ENCODE measurements at places on chromosomes 1 and 21.

- no peak for DNase-seq
Observed at GRCh38 chr1:119093721-119094120, 46.7 kb downstream of the WARS2 start.

DNA sequence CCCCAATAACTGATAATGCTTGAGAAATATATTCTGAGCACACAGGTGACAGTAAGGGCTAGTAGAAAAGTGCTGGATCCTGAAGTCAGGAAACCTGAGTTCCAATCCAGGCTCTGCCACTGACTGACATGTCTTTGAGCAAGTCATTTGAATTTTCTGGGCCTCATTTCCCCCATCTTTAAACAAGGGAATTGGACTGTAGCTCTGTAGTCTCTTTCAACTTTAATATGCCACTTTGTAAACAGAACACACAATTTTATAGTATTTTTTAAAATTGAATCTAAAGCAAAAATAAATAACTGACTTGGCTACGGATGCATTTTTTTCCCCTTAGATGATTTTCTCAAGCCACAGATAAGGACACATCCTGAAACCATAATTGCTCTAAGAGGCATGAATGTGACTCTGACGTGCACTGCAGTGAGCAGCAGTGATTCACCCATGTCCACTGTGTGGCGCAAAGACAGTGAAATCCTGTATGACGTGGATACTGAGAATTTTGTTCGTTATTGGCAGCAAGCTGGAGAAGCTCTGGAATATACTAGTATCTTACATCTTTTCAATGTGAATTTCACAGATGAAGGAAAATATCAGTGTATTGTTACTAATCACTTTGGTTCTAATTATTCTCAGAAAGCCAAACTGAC, 37.0 kb downstream of the LRIG2 start:
- DNase-seq, result no peak

- no peak for DNase-seq
Observed at GRCh38 chr1:46221749-46222148, 18.6 kb downstream of the LURAP1 start.

DNA sequence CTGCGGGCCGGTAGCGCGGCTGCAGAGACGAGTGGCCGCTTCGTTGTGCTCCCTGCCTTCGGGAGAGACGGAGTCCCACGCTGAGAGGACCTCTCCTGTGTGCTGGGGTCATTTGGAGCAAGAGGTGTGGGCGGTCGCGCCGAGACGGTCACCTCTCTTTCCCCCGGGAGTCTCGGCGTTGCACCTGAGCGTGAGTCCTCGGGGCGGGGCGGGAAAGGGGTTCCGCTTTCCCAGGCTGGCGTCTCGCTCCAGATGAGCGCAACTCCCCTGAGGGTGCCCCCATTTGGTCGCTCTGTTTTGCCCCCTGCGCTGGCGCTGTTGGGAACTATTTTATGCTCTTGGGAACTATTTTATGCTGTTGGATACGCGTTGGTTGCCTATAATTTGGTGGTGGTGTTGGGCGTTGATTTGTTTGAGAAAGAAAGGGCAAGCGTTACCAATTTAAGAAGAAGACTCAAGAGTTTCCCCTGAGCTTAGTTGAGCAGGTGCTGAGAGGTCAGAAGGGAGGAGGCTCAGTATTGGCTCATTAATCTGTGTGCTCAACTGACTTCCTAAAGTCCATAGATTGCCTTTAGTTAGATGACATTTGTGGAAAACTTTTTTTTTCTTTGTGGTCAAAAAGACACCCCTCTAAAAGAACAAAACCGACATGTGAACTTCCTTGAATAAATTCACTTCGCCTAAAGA, 683 bp downstream of the LRRC8B start:
- peak; percentile 39 for DNase-seq

DNA sequence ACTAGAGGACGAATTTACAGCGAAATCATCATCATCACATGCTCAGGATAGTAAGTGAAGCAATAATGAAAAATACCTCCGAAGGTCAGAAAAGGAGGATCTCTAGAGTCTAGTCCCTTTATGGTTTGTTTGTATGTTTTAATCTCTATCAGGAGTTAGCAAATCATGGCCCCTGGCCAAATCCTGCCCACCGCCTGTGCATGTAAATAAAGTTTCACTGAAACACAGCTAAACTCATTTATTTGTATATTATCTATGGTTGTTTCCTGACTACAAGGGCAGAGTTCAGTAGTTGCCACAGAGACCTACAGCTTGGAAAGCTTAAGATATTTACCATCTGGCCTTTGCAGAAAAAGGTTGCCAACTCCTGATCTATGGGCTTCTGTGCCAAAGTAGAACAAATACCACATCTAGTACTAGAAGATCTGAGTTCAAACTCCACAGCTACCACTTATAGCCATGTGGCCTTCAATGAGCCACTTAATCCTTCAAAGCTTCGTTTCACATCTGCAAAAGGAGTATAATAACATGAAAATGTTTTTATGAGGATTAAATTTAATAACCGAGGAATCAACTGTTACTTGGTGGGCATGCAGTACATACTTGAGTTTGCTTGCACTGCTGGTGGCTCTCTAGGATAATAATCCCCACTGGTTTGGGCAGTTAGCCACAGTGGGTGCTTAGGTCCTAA, 94.0 kb upstream of the KIF26B start:
- DNase-seq, result peak; percentile 55

GRCh38 chr21:46625759-46626158, 9.7 kb upstream of the PRMT2 start:
- no peak for DNase-seq

GRCh38 chr1:18132711-18133541, 25.3 kb downstream of the IGSF21 start:
- no peak for DNase-seq

- DNase-seq, result no peak
Observed at GRCh38 chr1:47646676-47647075, 208.8 kb downstream of the FOXD2 start.

DNA sequence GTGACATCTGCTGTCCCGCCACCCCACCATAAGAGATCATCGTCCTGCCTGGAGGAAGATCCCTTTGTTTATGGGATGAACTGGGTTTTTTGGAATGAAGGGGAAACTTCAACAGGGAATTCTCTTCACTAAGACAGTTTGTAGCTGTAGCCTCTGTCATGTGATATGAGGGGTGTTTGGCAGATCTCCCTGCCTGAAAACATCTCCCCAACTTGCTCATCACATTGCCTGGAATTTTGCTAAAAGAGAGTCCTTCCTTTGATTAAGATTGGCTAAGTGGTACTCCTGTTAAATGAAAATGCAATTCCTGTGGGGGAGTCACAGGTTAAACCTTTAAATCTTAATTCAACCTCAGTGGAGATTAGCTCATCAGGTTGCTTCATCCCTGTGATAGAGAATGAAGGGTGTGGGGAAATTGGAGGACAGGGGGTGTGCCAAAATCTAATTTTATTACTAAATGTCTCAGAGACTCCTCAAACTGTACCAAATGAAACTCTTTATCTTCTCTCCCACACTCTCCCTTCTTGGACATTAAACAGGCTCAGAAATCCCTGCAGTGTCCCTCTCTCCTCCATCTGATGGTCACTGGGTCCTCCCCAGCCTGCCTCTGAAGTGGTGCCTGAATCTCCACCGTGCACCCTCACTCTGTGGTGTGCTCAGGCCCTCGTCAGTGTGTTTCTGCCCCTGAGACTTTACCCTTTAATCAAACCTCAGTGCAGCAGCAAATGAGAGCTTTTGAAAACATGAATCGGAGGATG, 54.8 kb downstream of the IER5 start:
- no peak for DNase-seq

DNA sequence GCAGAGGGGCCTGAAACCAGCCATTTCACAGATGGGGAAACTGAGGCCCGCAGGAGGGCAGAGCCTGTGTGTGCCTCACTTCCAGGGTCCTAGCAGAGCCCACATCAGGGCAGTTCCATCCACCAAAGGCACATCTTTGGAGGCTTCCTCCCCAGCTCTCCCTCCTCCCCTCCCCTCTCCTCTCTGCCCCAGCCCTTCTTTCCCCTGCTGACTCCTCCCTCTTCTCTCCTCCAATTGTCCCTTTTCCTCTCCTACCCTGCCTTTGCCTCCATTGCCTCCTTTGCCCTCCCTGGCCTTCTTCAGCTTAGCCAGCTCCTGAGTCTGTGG, 56.6 kb downstream of the TMEM53 start:
- no peak for DNase-seq

DNA sequence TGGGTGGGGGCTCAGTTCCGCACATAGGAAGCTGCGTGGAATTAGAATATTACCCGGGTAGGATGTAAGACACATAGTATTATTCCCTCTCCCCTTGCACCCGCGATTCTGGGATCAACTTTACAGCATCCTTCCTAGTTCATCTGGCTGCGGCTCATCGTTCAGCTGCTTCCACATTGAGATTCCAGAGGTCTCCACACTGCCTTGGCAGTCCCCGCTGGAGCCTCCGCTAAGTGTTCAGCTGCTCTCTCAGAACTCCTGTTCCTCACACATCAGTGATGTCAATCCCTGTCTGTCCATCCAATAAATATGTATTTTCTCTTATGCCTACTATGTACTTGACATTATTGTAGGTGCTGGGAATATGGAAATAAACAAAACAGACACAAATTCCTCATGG, 135.6 kb upstream of the SYT6 start:
- DNase-seq, result no peak

- DNase-seq, result no peak
Observed at GRCh38 chr1:54228638-54229079, 28.7 kb downstream of the MRPL37 start.

DNA sequence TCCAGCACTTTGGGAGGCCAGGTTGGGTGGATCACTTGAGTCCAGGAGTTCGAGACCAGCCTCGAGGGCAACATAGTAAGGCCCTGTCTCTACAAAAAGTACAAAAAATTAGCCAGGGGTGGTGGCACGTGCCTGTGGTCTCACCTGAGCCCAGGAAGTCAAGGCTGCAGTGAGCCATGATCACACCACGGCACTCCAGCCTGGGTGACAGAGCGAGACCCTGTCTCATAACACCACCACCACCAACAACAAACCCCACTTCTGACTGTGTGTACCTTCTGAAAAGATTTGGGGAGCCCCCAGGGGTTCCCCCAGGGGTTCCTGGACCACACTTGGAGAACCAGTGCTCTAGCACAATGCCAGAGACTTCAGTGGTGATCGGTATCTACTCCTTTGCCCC, 29.9 kb downstream of the NUAK2 start:
- DNase-seq, result no peak

DNA sequence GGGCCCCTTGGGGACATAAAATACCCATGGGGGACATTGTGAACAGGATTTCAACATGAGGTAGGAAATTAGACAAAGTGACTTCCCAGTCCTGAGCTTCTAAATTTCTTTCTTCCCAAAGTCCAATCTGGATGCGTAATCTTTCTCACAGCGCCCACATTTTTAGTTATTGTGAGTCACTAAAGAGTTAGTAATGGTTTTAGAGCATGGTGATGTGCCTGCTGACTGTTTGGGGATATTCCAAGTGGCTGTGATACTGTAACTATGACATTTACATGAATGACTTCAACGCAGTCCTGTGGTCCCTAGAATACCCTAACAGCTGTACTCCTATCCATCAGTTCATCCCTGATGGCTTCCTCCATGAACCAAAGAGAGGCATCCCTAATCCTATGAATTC, 224.0 kb upstream of the COA6 start:
- DNase-seq, result no peak

GRCh38 chr1:74611887-74612286, 61.7 kb downstream of the ERICH3 start:
- no peak for DNase-seq

GRCh38 chr1:21337928-21338572, 47.8 kb upstream of the ECE1 start:
- no peak for DNase-seq

DNA sequence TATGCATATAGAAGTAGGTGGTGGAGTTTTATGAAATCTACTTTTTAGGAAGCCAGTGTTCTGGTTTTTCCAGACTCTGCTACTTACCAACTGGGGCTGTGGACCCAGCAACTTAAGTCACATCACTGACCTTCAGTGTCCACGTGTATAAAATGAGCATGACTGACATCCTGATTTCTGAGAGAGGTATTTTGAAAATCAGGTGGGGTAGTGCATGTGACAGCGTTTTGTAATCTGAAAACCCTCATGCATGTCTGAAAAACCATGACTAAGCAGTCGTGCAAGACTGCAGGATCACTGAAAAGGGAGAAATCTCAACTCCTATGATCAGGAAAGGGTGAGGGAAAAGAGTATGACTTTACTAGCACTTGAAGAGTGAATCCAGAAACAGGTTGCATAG, 26.1 kb downstream of the CR1L start:
- no peak for DNase-seq

DNA sequence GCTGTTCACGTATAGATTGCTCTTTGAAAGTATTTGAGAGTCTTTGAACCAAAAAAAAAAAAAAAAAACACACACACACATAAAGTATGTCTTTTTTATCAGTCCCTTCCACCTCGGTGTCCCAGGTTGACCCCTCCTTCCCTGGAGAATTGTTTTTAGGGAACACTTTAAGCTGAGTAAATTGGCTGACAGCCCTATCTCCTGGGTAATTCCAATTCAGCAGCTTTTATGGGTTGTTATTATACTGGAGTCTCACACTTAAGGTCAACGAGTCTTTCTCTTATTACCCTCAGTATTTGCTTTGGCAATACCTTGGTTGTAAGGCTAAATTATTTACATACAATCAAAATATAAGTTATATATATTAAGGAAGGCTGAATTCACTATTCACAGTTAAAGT, 69.4 kb downstream of the SLC30A10 start:
- no peak for DNase-seq

DNA sequence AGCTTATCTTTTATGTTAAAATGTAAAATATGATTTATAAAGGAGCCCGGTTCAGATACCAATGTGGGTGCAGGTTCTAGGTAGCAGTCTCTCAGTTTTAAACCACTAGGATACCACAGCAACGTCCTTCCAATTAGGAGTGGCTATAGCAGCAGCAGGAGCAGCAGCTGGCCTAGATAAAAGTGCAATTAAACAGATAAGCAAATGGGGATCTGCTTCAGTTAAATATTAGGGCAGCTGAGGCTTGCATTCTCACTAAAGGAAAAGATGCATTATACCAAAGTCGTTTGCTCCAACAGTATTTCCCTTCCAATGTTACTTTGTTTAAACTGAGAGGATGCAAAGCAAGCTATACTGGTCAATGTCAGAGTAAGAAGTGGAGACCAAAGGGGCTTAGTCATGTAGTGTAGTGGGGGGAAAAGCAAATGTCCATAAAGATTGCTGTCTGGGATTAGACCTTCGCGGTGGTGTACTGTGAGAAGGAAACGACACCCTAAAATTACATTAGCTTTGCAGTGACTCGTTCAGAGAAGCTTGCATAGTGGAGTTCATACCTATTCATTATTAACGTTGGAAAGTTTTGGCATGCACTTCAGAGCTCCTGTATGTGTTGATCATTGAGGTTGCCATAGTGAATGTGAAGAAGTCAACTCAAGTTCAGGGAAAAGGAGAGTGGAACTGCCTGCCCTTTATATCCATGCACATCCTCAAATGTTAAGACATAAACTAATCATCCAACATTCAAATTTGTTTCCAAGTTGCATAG, 272.2 kb downstream of the VAV3 start:
- DNase-seq, result peak; percentile 26

- DNase-seq, result no peak
Observed at GRCh38 chr1:72419229-72419628, 136.9 kb upstream of the NEGR1 start.

- no peak for DNase-seq
Observed at GRCh38 chr1:41983451-41983850, 64.7 kb upstream of the HIVEP3 start.

GRCh38 chr1:42040159-42040558, 113.1 kb upstream of the GUCA2B start:
- no peak for DNase-seq

GRCh38 chr1:153250166-153250565, 9.3 kb upstream of the LORICRIN start:
- no peak for DNase-seq

GRCh38 chr1:95095833-95096217, 21.3 kb upstream of the TLCD4 start:
- DNase-seq, result no peak
